Activated CD4-positive, CD25-positive, alpha-beta regulatory T cell treated with anti-CD3 and anti-CD28 coated beads, Interleukin-2, amount 50 U/mL, for 16 hours (primary cell): ENCODE measurements at places on chromosomes 7 and 10.

GRCh38 chr10:124678557-124679240 is 65.5 kb downstream of the FAM53B start:
- no peak for DNase-seq

DNA sequence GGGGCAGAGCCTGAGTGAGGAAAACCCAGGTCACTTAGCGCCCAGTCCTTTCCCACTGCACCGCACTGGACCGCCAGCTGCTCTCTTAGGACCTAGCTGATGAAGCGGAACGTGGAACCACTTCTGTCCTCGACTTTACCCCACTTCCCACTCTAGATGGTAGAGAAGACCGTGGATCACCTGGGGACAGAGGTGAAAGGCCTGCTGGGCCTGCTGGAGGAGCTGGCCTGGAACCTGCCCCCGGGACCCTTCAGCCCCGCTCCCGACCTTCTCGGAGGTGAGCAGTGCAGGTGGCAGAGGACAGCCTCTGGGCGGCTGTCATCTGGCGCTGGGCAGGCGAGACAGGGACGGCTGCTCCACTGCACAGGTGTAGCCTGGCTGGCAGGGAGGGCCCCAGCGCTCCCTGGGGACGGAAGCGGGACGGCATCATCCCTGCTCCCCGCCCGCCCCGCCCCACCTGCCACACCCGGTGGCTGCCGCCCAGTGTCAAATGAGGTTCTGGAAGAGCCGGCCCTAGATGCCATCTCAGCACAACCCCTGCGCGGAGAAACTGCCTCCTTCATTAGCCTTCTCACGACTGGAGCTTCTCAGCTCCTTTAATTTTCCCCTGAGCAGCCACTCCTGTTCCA is 11.7 kb downstream of the PLAC9 start:
- DNase-seq: no peak

GRCh38 chr10:78969719-78970118 is 99.0 kb upstream of the ZMIZ1 start:
- no peak for DNase-seq

DNA sequence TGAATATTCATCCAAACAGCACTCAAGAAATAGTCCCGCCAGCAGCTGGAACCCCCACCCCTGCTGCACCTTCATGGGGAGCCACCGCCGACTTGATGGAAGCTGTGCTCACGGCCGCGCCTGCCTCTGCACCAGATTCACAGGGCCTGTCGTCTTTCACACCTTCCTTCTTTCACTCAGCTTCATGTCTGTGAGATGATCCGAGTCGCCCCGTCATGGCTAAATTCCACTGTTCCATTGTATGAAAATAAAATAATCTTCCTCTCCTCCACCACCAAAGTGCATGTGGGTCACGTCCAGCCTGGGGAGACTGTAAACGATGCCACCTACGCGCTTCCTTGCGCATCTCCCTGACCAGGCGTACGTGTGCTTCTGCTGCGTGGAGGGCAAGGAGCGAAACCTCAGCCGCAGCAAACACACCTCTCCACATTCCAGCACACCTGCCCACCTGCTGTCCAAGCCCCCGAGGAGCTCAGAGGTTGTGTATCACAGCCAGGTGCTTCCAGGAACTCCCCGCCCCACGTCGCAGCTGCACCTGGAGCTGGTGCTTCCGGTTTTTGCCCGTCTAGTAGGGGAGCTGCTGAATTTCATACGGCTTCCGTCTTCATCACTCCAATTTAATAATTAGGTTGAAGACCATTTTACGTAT is 137.0 kb downstream of the PTPRN2 start:
- DNase-seq: no peak
